ENCODE measurements at places on chromosomes 12 and 14.

DNA sequence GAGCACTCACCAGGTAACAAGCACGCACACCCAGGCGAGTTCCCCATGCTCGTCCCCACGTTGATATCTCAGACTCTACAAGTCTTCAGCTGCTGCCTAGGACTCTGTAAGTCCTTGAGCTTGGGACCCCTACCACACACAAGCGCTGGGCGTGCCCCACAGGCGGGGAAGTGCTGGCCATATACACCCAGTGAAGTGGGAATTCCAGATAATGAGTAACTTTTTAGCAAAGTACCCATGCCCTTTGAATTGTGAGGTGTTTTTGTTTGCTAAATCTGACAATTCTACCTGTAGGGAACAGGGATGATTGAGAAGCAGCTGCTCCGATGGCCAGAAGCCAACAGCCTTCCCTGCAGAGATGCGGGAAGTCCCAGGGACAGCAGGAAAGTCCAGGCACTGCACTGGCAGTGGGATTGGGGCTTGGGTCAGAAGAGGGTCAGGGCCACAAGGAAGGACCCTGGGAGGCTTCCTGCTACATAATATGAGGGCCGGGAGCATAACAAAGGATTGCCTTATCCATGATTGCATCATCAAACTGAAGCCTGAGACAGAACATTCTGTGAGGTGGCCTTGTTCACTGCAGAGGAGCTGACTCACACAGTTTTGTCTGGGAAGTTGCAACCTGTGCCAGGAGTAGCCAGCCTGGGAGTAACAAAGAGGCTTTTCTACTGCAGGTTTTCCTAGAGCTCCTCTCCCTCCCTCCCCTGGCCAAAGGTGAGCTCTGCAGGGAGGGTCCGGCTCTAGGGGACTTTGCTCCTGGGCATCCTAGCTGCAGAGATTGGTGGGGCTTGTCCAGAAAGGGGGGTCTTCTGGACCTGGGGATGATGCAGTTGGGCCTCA, 13.2 kb upstream of the SERPINA3 start:
- DNase-seq: no peak

- DNase-seq: no peak
These were observed 158.9 kb upstream of the PLEKHG7 start for GRCh38 chr12:92543840-92544239.

GRCh38 chr12:11904124-11904523, 166.6 kb upstream of the BCL2L14 start:
- no peak for DNase-seq

DNA sequence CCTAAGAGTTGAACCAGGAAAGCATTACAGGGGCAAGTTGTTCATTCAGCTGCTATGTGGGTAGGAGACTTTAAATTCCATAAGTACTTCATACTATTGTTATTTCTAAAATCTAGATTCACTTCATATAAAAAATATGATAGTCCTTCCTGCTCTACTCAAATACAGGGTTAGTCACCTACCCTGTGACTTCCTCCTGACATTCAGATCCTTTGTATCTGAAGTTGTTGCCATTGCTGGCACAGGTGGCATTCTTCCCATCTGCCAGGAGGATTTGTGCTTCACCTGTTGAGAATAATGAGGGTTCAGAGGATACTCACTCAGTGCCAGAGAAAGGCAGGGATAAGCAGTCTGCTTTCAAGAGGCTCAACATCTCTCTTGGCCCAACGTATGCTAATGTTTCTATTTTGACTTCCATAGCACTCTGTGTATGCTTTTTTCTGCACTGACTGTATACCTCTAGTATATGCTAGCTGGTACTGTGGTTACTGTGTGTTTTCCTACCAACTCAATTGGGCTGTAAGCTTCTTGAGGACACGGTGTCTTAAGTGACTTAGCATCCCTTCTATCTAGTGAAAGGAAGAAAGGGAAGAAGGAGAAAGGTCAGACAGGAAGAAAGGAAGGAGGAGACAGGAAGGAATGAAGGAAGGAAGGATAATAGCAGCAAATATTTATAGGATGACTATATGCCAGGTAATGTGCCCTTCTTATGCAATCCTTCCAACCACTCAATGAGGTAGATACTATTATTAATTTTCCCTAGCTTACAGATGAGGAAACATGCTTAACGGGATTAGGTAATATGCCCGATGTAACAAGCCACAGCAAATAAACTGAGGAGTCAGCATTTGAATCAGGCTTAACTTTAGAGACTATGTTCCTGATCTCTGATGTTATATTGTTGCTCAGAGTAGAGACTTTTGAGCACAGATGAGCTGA, 38.5 kb upstream of the FGF6 start:
- DNase-seq: no peak

DNA sequence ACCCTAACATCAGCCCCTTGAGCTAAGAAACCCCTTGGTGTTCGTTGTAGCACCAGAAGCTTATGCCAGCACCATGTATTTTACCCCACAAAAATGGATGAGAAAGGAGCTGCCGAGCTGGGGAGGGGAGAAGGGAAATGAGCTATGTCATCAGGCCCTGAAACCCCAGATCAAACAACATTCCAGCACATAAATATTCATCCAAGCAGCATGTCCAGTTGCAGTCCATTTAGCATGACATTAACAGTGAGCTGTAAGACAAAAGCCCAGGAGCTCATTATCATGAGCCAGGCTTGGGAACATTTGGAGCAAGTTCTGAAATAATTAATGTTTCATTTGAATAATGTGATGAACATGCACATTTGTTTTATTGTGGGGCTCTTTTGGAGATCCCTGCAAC, 630.1 kb upstream of the TMEM132C start:
- no peak for DNase-seq

DNA sequence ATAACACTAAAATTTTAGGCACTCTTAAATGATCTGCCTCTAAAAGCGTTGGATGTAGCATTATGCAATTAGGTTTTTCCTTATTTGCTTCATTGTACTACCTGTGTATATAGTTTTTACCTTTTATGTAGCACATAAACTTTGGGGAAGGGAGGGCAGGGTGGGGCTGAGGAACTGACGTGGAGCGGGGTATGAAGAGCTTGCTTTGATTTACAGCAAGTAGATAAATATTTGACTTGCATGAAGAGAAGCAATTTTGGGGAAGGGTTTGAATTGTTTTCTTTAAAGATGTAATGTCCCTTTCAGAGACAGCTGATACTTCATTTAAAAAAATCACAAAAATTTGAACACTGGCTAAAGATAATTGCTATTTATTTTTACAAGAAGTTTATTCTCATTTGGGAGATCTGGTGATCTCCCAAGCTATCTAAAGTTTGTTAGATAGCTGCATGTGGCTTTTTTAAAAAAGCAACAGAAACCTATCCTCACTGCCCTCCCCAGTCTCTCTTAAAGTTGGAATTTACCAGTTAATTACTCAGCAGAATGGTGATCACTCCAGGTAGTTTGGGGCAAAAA, 4.1 kb downstream of the CDKN1B start:
- no peak for DNase-seq

GRCh38 chr14:96804895-96805294, 7.7 kb downstream of the VRK1 start:
- DNase-seq: no peak

DNA sequence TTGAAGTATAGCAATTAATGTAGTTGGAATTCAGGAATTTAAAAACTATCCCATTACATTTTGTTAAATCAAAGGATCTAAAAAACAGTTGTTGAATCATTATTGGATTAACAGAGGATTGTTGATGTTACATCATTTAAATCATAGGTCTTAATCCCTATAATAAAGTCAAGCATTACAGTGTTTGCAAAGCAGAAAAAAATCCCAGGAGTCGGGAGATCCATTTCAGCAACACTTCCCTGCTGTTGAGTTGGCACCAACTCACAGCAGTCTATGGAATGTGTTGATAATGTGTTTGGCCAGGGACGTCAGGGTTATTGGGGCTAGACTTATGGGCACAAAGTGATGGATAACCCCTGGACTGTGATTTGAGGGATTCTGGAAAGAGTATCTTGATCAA, 99.1 kb upstream of the TMTC1 start:
- no peak for DNase-seq

DNA sequence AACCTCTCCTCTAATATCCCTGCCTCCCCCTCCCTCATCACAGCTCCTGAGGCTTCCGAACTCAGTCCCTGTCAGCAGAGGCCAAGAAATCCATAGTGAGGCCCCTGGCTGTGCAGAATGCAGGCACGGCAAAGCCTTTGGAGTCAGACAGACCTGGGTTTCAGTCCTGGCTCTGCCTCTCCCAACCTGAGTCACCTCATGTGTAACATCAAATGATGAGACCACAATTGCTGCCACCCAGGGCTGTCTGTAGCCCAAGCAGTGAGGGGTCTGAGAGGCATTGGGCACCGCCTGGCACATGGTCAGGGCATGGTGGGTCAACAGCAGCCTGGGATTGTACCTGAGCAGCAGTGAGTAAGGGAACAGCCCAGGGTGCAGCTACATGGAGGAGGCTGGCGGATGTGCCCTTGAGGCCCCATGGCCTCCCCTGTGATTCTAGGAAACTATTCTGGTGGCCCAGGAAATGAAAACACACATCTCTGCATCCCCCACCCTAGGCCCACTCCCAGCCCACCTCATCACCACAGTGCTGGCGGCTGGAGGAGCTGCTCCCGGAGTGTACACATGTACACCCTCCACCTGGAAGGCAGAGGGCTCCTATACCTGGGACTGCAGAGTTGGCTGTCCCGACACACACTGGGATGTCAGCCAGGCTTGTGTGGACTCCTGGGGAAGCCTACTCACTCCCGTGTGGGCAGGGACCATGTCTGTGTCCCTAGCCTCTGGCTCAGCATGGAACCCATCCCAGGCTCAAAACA, 7.7 kb downstream of the ANKRD33 start:
- DNase-seq: no peak

GRCh38 chr12:32134101-32134888, 27.6 kb downstream of the BICD1 start:
- no peak for DNase-seq

- DNase-seq: no peak
These were observed at the start of gene NDRG2 for GRCh38 chr14:21024585-21025370. Gene NDRG2, minus strand, starts transcription at chr14:21025061. Its CDS starts 1,746 bp downstream, at chr14:21023315.
